Activated T-cell treated with anti-CD3 and anti-CD28 coated beads, Interleukin-2, amount 50 U/mL, for 4 hours (primary cell): ENCODE measurements at places on chromosomes 4 and X. TPM values are rescaled to one million over a fixed set of nuclear protein-coding genes. Genes with fewer than 3 reads are reported as not detected.

Gene NUDT10
- total RNA-seq: 1.1 TPM

Gene PDZD4
- 0.81 TPM for total RNA-seq

Gene RADX
- total RNA-seq: 4.3 TPM

Gene ETDB
- not detected for total RNA-seq

GRCh38 chrX:101602077-101602476 lies 15.7 kb downstream of the ARMCX6 start:
- DNase-seq: no peak

- no peak for DNase-seq
Observed at GRCh38 chr4:152165146-152165545, 370.7 kb downstream of the FBXW7 start.

DNA sequence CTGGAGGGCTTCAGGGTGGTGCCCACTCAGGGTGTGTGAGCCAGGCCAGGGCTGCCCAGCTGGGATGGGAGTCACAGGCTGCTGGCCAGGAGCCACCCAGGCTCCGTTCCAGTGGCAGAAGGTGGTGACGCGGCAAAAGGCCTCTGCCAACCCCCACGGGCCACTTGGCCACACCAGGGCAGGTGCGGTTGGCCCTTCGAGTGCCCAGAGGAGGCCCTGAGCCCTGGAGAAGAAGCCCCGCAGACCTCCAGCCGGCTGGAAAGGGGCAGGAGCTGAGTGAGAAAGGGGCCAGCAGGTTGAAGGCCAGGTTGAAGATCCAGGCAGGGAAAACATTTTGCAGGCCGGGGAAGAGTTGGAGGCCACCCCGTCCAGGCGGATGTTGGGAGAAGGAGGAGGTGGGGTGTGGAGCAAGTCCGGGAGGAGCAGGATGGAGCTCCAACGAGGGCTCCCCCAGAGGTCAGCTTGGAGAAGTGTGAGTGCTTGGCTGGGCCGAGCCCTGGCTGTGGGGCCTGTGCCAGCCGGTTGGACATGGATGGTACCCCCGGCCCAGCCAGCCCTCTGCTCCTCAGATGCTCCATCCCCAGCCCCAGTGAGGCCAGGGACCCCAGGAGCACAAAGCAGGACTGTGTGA lies 2.8 kb upstream of the CPLX1 start:
- DNase-seq: peak; percentile 1

- DNase-seq: no peak
Observed at GRCh38 chrX:2708592-2709188, 17.6 kb downstream of the CD99 start.

GRCh38 chrX:41001327-41001726 lies 83.9 kb upstream of the USP9X start:
- no peak for DNase-seq

DNA sequence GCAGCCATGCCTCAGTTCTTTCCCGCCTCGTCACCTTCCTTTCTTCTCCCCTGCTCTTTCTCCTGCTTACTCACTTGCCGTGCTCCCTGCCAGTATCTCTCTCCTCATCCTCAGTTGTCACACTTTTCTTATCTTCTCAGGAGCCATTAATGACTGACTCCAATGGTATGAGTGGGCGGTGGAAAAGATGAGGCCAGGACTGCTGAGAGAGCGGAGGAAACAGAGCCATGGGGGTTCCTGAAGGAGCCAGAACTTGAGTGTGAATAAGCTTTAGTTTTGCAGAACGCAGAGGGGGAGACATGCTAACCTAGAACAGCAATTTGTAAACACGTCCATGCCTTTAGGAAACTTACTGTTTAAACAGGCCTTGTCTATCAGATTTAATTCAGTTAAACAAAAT lies 126.5 kb downstream of the CHIC2 start:
- DNase-seq: no peak

DNA sequence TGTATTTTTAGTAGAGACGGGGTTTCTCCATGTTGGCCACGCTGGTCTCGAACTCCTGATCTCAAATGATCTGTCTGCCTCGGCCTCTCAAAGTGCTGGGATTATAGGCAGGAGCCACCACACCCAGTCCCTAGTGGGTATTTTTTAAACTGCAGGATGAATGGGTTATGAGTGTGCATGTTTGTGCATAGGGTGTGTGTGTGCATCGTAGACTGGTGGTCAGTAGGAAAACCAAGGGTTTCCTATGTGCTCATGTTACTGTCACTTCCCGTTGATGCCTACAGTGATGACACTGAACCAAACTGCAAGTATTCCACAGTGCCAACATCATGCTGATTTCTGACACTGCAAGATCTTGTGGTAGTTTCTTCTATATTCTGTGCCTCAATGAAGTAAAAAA lies 41.1 kb downstream of the DDIT4L start:
- DNase-seq: no peak

- DNase-seq: no peak
Observed at GRCh38 chrX:49072712-49073095, 1.1 kb downstream of the PRAF2 start.

- no peak for DNase-seq
Observed at GRCh38 chrX:132766452-132766851, 192.0 kb downstream of the HS6ST2 start.

DNA sequence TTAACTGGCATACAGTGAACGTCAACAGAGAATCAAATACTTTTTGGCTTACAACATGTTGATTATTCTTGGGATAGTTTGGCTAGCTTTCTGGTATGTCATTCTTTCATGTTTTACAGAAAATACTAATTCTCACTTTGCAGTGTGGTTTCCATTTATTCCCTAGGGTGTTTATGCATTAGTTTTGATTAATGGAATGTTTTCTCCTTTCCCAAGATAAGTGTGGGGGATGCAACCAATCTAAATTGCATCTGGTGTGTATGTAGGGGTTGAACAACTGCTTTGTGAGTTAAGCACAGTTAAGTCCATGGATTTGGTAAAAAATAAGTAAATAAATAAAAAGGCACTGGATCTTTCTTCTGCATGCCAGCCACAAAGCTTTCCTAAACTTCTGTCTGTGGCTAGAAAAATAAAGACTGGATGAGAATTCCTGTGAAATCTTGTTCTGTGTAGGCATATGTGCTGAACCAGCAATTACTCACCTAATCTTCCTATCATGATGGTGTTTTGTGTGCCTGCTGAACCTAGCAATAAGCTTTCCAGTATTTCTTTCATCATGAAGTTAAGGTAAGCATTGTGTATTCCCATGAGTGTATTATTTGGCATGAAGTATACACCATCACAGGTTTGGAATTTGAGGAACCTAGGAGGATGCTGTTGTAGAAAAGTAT lies 50.6 kb upstream of the TENM3 start:
- no peak for DNase-seq

DNA sequence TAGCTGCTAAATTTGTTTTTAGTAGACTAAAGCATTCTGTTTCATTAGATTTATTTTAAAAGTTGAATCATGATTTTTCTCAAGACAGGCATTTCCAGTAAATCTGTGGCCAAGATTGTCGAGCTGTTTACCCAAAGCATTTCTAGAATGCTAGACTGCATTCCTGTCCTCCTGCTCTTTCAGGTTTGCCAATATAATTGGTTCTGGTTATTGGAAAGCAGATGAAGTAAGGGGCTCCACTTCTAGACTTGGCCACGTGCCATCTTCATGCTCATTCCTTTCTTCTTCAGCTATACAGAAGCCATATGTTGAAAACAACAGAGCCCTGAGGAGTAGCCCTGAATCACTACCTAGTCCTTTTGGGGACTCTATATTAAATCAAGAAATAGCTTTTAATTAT lies 62.5 kb downstream of the PGRMC2 start:
- DNase-seq: no peak

DNA sequence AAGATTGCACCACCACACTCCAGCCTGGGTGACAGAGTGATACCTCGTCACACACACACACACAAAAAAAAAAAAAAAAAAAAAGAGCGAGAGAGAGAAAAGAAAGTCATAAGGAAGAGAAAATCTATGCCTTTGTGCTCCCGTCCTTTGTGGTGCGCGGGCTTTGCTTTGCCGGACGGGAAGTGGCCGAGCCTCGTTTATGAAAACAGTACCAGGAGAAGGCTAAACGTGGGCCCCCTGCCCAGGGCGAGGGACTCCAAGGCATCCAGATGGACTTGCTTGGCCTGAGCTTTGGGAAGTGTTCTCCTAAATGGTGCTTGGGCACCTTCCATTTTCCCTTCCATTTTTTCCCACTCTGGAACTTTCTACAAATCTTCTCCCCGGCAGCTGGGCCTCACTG lies 109.3 kb upstream of the LRPAP1 start:
- no peak for DNase-seq

DNA sequence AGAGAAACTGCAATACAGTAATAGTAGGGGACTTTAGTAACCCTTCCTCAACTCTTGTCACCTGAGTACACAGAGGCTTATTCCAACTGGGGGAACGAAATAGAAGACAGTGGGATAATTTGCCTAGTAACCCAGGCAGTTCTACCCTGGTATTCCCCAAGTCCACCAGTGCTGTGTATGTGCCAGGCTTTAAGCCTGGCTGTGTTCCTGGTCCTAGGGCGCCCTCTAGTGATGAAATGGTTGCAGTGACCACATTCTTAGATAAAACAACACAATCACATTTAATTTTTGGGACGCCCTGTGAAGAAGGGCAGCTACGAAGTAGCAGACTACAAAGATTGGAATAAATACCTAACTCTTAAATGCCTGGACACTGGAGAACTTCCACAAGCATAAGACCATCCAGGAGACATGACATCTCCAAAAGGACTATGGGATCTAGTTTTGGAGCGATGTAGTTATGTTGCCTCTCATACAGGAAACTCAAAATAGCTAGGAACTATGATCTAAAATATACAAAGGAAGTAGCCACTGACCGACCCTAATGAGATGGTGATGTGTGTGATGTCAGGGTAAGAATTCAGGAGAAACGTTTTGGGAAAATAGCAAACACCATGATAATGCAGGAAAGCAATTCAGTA lies 288.5 kb upstream of the ZCCHC13 start:
- peak; percentile 66 for DNase-seq

DNA sequence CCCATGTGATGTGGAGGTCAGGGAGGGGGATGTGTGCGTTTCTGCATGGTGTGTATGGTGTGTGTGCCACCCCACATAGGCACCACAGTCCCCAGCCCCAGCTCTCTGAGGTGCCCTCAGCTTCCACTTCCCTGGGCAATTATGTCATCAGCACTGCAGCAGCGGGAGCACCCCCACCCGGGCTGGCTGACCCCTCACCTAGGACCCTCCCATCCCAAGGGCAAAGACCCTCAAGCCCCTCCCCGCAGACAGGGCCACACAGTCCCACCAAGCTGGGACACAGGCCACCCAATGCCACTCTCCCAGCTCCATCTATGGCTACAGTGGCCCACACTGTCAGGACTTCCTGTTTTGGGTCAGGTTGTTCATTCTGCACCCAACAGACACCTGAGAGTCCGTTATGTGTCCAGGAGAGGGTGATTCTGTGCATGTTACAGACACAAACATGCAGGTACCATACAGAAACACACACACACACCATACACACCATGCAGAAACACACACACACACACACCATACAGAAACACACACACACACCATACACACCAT lies 75.2 kb downstream of the JAKMIP1 start:
- no peak for DNase-seq

DNA sequence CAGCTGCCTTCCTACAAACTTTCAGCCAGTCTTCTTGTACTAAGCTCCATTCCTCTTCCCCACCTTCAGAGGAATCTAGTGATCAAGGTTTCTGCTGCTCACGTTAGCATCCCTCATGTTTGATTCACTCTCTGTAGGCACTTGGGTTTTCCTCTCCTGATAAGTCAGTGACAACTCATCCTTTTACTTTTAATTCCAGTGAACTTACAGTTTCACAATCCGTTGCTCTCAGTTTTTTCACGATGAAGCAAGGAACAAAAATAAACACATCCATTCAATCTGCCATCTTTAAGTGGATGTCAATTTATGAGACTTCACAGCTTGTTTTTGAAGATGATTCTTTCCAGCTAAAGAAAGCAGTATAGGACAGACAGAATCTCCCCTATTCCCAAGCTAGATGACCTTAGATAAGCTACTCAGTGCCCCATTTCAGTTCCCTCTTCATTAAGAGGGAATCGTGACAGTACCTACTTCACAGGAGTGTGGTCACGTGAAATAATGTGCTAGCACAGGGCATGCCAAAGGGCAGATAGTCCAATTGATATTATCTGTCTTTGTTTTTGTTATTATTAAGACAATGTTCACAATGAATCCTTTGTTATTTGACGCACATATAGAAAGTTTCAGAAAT lies 234.3 kb downstream of the PALLD start:
- no peak for DNase-seq

DNA sequence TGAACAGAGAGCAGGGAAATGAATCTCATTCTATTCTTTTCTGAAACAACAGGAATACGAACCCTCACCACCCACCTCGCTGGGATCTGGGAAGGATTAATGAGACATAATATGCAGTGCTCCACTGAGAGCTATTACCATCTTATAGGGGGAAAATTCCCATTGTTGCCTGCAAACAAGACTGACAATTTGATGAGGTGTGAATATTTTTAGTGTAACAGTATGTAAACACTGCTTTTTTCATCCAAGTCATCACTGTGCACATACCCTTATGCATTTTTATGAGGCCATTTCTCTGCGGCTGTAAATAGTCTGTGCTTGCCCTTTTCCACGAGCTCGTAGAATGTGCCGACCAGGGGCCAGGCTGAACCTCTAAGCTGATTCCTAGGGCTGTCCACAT lies 285.6 kb upstream of the CPEB2 start:
- no peak for DNase-seq

GRCh38 chrX:43899878-43900815 lies 17.9 kb upstream of the MAOB start:
- no peak for DNase-seq

DNA sequence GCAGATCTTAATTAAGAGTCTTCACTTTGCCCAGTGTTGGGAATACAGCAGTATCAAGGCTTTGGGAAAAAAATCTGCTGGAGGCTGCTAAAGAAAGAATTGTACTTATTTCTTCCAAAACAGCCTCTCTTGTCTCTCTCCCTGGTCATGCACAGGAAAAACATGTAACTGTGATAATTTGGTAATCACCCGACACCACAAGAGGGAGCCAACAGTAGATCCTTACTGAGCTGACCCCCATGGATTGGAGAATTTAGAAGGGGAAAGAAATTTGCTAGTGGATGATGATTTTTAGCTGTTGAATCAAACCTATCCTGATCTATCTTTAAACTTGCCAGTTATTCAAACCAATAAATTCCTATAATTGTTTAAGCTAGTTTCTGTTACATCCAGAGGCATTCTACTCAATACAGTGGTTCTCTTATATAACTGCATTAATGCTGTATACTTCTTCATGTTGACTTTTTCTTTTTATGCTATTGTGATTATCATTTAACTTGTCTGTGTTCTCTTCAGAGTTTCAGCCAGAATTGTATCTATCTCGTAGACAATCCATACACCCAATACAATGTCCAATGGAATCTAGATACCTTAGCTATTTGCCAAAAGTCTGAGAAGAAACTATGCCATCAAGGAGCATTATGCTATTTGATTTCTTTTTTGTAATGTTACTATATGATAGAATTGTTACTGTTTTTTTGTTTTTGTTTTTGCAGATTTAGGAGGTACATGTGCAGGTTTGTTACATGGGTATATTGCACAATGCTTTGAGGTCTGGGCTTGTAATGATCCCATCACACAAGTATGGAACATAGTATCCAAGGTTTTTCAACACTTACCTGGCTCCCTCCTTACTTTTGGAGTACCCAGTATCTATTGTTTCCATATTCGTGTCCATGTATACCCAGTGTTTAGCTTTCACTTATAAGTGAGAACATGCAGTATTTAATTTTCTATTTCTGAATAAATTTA lies 31.3 kb upstream of the ARHGEF38 start:
- no peak for DNase-seq

GRCh38 chr4:7515390-7515902 lies 80.7 kb upstream of the PSAPL1 start:
- DNase-seq: no peak

GRCh38 chr4:183286590-183287308 lies 33.3 kb downstream of the CLDN22 start:
- DNase-seq: no peak
